HT-29 (cell line): ENCODE measurements at places on chromosomes 6 and 20. TPM values are rescaled to one million over a fixed set of nuclear protein-coding genes. Genes with fewer than 3 reads are reported as not detected.

- DNase-seq = no peak
Measured at GRCh38 chr20:32050851-32051556, 1.0 kb upstream of the HCK start.

DNA sequence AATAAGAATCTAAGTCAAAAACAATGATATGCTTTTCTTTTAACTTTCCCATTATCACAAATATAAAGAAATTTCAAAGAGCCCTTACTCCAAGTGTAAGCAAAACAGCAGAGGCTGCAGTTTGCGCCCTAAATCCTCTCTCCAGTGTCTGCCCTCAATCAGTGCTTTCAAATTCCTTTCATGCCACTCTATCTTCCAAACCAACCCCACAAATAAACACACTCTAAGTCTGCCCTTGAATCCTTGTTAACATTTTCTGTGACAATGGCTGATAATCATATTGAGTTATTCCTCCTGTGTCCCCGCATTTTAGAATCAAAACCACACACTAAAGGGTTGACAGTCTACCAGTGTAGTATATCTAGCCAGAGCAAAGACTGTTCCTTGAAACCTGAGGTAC, 317.9 kb upstream of the MARCKS start:
- DNase-seq = no peak

DNA sequence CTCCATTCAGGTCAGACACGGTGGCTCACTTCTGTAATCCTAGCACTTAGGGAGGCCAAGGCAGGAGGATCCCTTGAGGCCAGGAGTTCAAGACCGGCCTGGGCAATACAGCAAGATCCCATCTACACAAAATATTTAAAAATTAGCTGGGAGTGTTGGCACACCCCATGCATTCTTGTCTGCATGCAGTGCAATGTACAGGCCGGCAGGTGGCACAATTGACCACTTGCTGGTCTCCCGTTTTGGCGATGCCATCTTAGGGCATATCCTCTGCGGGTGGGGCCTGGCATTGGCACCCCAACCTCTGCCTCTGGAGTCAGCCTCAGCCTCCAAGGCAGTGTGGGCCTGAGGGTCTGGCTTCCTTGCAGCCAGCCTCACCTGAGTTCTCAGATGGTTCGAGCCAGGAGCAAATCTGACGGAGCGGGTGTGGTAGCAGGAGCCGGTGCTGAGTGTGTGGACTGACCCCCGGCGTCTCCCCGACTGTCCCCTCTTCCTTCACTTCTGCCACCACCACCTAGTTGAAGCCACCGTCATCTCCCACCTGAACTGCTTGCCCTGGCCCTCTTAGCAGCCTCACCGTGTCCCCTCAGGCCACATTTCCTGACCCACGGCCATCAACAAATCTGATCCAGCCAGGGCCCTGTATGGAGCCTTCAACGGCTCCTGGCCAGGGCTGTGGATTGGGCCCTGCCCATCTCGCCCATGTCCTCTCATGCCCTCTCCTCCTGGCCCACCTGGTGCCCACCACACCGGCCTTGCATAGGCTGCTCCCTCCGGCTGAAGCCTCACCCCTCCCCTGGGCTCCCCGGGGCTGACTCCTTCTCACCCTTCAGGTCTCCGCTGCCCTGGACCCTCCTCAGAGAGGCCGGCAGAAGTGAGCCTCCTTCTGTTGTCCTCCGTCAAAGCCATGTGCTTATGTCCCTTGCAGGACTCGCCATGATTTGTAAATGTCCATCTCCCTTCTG, 44.0 kb downstream of the EFCAB8 start:
- DNase-seq = peak; percentile 74

GRCh38 chr6:43575105-43575771, 600 bp downstream of the XPO5 start:
- DNase-seq = no peak

- no peak for DNase-seq
Measured at GRCh38 chr6:157521362-157522335, 140.7 kb downstream of the ZDHHC14 start.

DNA sequence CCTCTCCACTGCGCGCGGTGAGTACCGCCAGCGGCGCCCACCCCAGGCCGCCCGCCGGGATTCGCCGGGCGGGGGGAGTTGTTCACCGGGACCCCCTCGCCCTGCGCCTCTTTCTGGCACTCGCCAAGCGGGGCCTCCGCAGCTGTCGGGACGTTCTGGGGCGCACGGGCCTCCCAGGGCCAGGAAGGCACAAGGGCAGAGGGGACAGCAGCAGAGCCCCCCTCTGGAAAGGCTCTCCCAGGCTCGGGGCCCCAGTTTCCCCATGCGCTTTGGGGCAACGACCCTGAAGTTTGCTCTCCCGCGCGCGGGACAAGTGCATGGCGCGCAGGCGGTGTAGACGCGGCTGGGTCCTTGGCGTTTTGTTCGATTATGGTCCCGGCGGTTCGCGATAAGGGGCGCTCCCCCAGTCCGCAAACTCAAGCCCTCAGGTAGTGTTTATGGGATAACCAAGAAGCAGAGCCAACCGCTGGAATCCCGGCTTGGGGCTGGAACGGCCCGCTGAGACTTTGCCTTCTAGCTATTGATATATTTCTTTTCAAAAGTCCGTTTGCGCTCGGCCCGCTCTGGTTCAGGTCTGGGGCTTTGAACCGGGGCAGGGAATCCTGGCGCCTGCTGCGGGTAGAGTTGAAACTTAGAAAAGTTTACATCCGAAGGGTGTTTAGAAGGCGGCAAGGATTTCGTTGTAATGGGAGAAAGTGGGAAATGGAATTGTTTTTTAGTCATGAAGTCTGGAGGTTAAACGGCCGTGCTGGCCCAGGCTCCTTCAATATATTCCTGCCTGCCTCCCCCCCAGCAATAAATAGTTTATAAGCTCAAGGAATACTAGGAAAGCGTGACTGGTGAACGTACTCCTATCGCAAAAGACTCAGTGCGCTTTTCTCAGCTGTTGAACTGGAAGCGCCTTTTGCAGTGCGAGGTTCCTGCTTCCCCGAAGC, 595 bp downstream of the EYA2 start:
- no peak for DNase-seq

GRCh38 chr6:33739571-33739970, 7.1 kb downstream of the IP6K3 start:
- DNase-seq = no peak

- DNase-seq = peak; percentile 78
Measured at GRCh38 chr6:70955441-70956190, 1.2 kb downstream of the B3GAT2 start.

DNA sequence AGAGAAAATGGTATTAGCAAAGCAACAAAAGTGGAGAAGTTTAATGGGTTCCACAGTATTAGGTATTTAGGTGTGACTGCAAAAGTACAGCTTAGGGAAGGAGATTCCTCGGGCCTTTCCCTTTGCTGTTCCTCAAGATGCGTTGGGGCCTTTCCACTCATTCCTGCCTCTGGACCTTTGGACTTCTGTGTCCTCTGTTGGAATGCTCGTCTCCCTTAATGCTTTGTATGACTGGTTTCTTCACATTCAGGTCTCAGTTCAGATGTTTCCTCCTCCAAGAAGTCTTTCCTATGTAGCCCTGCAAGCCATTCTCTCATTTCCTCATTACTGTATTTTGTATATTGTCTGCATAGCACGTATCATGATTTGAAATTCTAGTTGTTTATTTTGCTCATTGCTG, 39.6 kb downstream of the CTNNBL1 start:
- no peak for DNase-seq

DNA sequence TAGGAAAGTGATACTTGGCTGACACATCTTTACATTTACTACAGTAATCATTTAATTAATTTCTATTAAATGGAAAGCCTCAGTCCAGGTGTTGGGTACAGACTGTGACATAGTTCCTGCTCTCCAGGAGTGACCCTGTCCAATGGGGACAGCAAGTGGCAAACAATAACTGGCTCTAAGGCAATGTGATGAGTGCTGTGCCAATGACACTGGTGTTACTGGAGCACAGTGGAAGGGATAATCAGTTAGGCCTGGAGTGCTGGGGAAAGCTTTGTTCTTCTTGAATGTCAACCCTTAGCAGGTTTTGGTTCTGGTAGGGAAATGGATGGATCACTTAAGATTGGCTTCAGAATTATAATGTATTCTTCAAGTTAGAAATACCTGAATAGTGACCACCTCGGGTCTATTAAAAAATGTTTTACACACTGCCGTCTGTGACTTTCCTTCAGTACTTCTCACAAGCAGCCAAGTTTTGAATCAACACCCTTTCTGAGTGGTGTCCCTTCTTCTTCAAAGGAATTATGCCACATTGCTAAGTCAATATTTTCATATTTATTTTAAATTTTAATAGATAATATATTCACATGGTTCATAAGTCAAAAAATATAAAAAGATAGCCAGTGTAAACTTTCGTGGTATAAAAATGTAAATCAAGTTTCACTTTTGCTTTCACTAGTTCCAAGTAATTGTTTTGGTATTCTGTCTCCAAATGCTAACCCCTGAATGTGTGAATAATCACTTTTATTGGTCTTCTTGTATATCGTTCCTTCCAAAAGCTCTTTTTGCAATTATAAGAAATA, 9.6 kb downstream of the CMTR1 start:
- DNase-seq = no peak

DNA sequence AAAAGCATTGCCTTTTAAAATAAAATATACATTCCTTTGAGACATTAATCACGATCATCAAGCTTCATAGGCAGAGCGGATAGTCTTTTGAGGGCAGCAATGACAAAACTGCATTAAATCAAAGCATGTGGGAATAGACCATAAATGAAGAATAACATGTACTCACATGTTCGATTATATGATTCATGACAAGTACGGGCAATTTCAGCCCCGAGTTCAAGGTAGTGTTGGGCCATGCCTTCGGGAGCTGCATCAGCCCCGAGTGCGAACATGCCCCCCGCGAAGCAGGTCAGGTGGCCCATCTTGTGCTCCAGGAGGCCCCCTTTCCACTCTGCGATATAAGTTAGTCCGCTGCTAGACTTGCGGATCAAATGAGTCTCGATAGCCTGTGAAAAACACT, 111.0 kb upstream of the FAM184A start:
- DNase-seq = no peak

- DNase-seq = peak; percentile 81
Measured at GRCh38 chr6:163956571-163957407, 542.3 kb downstream of the QKI start.

DNA sequence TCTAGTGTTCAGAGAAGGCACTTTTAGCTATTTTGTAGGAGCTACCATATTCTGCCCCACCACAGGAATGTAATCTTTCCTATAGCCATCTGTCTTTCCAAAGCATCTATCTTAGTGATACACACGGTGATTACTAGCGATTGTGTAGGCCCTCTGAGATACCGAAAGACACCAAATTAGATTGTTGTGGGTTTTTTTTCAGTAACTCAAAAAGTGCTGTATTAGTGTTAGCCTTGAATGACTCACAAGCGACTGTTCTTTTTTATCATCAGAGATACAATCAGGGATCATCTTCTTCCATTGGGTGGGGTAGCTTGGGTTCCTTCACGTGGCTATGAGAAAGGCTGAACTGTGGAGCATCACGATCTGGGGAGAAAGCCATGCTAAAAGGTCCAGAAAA, 160.2 kb downstream of the MTFR2 start:
- no peak for DNase-seq

- no peak for DNase-seq
Measured at GRCh38 chr6:34338811-34339210, 53.7 kb downstream of the NUDT3 start.

DNA sequence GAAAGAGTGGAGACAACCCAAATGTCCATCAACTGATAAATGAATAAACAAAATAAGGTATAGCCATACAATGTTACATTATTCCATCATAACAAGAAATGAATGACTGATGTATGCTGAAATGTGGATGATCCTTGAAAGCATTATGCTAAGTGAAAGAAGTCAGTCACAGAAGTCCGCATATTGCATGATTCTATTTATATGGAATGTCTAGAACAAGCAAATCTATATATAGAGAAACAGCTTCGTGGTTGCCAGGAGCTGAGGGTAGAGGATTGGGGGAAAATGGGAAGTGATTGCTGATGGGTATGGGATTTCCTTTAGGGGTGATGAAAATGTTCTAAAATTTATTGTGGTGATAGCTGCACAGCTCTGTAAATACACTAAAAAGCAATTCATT, 196.8 kb downstream of the ATXN1 start:
- no peak for DNase-seq

- DNase-seq = peak; percentile 13
Measured at GRCh38 chr20:4443016-4443415, 278.7 kb upstream of the PRND start.

- no peak for DNase-seq
Measured at GRCh38 chr20:32439132-32439829, 81.2 kb downstream of the ASXL1 start.

- no peak for DNase-seq
Measured at GRCh38 chr6:33323623-33323948, 6.0 kb upstream of the ZBTB22 start.

DNA sequence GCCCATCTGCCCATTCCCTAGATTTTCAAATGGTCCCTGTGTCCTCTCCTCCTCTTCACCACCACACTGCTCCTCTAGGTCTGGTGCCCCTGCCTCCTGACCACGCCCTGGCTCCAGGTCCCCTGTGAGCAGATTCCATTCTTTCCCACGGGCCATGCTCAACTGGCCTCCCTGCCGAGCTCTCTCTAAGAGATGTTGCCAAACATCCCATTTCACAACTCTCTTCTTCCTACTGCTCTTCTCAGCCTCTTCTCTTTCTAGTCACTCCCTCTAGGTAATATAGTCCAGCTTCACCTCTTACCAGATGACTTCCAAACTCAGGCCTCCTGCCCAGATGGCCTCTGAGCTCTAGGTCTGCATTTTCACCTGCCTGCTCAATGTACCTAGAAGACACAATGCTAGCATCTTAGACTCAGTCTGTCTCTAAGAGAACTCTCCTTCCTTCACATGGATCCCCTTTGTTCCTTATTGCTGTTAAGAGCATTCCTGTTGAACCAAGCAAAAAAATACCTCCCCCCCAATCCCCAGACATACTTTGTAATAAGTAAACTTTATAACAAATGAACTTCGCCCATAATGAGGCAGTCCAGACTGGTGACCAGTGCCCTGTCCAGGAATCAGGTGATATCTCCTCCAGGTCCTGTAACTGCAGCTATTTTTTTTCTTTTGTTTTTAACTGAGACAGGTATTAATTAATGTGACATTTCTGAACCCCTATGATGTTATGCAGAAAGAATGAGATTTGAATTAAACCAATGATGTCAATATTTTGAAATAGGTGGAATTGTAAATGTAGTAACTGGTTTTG, 79.0 kb downstream of the LYRM4 start:
- no peak for DNase-seq

DNA sequence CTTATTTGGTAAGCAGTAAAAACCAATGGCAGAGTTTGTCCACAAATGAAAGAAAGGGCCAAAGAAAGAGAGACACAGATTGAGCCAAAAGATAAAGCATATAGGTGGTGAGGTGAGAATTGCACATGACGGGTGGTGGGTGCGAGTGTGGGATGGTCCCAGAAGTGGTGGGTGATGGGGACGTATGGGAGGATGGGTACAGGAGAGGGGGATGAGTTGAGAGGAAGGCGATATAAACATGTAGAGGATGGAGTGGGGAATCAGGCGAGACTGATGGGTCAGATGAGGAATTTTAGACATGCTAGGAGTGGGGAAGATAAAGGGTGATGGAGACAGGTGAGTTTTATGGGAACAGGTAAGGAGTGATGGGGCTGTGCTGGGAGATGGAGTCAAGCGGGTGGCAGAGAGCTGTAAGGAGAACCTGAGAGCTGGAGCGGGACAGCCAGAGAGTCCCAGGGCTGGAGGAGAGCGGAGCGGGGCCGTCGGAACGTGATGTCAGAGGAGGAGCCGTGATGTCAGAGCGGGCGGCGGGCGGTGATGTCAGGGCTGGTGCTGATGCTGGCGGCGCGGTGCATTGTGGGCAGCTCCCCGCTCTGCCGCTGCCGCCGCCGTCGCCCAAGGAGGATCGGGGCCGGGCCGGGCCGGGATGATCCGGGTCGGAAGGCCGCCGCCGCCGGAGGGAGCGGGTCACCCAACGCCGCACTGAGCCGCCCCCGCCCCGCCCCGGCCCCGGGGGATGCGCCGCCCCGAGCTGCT, at the start of gene TTBK1:
TTBK1 (plus strand) TSS at position 574 of the 756 bp plus-strand sequence. CDS start 3,180 bp downstream, outside the sequence.
- no peak for DNase-seq

Gene LY6G5C
- 0.76 and 2.1 TPM in 2 replicates for total RNA-seq

Gene CTAGE9
- total RNA-seq = not detected in 2 replicates
